ENCODE measurements at places on chromosomes 16 and 17.

- DNase-seq: no peak
These were observed 14.2 kb upstream of the MSI2 start for GRCh38 chr17:57242148-57242547.

DNA sequence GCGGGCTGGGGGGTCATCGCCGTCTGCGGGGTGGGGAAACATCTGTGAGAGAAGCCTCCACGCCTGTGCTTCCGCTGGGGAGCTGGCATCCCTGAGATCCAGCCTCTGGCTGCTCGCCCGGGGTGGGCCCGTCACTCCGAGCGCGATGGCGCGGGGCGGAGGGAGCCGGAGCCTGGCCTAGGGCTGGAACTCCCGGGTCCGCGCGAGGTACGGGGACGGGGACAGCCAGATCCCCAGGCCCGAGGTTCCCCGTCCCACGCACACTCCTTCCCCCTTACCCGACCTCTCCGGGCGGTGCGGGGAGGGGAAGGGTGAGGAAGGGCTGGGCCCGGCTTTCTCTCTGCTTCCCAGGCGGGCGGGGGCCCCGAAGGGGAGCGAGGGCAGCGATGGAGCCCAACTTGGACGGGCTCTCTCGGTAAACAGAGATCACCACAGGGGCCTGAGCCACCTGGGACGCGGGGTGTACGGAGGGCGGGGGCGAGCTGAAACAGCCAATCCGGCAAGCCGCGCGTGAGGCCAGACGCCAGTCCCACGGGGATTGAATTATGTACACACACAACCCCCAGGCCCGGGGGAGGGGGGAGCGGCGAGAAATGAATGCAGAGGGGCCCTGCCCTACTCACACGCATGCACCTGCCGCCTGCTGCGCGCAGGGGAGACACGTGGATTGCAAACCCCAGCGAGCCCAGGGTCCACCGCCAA is at the start of gene SLC16A11:
TSS of gene SLC16A11 (minus strand) at position 596 of the 702 bp plus-strand sequence. CDS start at position 17, 579 bp downstream.
- no peak for DNase-seq

DNA sequence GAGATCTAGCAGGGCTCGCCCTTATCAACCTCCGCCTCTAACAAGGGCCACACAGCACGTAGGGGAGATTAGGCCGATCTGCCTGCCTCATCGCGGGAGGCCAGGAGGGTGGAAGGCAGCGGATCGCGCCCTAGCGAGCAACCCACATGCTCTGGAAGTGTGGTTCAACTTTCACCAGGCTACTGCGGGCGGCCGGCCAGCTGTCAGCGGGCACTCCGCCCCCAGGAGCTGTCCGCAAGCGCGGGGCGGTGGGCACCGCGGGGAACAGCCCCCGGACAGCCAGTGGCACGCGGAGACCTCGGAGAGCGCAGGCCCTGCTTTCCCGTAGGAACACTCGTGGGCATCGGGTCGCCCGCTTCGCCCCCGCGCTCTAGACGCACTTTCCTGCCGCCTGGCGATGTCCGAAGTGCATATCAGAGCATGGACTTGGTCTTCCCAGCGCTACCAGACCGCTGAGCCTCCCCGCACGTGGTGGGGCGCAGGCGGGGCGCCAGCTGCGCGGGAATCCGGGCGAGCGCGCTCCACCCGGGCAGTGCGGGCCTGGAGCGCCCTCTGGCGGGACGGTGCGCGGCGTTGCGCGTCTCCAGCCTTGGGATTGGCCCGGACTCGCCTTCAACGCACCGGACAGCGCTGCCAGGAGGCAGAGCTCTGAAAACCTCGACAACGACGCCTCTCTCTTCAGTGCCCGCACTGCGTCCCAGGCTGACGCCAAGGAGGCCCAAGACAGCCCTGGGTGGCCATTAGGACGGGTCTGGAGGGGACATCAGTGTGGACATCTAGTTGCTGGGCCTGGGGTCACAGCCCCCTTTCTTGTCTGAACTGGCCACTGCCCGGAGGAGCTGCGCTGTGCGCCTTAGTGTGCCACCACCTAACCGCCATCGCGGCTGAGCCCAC is 3.6 kb upstream of the ZNHIT3 start:
- peak; percentile 93 for DNase-seq

DNA sequence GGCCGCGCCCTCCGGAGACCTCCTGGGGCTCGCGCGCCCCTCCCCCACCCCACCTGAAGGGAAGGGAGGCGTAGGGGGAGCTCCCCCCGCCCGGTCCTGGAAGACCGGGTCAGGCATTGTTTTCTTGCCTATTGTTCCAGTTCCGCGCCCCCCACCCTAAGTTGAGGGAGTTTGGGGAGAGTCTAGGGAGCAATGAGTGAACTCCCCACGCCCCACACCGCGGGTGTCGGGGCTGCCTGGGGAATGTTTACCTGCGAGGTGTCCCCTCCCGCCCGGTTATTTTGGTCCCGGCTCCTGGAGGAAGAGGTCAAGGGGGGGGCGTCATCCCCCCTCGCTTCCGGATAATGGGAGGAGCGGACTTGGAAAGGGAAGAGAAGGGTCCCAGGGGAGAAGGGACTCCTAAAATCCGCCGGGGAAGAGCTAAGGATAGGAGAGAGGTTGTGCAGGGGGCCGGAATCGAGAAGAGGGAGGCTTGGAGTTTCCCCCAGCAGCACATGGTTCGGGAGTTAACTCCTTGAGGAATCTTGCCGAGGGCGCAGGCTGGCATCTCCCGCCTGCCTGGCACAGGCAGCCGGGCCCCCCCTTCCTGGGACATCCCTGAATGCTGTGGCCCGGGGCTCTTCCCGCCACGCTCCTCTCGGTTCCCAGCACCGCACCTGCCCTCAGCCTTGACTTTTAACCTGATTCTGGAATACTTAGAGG is 881 bp downstream of the MLLT6 start:
- peak; percentile 76 for DNase-seq

DNA sequence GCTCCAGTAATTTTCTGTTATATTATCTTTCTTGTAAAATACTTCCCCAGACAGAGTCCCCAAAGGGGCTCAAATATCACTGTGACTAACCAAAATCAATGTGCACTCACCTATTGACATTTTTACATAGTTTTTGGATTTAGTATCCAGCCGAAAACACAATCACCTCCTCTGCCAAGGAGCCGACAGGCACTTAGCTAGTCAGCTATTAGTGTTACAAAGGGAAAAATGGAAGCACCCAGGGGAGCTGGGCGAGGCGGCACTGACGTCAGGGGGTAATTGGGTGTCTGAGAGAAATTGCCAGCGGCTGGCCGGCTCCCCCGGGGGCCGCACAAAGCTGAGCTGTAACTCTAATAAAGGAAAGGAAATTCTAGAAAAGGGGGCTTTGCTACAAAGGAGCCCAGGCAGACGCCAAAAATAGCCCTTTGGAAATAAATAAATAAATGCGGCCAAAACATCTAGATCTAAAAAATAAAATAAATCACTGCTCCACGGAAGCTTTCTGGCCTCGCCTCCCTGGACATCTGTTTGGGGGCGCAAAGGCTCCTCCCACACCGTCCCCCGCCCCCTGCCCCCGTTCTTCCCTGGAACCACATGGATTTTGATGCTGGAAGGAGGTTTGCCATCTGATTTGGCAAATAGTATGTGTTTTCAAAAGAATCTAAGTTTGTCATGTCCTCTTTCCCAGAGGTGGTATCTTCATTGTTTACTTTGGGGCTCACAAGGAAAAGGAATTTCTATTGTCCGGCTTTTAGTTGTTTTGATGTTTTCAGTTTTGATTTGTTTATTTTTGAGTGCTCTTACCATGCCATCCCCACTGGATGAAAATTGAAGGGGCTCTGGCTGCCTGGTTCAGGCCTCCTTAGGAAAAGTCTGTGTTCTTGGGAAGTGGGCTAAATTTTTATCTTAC is 156.7 kb downstream of the ZNF423 start:
- no peak for DNase-seq
